ENCODE measurements at places on chromosomes 3 and 15.

DNA sequence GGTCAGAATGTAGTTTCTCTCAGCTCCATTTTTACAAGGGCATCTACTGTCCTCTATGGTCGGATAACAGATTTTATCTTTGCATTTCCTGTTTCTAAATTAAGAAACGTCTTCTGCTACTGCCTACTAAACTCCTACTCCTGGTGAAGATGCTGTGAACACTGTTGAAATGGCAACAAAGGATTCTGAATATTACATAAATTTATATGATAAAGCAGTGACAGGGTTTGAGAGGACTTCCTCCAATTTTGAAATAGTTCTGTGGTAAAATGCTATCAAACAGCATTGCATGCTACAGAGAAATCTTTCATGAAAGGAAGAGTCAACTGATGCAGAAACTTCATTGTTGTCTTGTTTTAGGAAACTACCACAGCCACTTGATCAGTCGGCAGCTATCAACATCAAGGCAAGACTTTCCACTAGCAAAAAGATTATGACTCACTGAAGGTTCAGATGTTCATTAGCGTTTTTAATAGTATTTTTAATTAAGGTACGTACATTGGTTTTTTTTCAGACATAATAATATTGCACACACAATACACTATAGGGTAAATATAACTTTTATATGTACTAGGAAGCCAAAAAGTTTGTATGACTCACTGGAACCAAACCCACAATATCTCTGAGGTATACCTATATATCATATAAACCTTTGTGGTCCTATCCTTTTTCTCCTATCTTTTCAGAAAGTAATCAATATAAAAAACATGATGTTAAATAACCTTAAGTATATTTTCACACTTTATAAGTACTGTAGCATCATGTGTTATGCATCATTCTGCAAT is 156.1 kb downstream of the STAG1 start:
- peaks cover 21% of the 10 kb centered on the region for H3K36me3 ChIP-seq
- no peak overlapping the region for H3K4me3 ChIP-seq
- no peak overlapping the region for H3K27ac ChIP-seq

DNA sequence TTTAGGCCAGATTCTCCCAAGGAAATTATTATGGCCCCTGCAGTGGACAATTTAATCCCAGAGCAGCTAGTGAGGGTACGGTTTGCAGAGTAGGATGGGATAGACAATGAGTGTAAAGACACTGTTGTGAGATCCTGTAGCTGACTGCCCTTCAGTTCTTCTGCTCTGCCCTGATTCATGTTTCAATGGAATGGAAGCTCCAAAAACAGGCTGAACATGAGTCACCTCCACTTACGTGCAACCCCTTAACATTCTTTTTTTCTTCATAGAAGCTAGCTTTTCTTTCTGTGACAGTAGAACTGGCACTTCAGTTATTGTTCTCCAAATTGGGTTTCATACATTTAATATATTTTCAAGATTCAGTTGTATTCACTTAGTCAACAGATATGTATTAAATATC is 32.1 kb downstream of the CLDN18 start:
- no peak overlapping the region for H3K27ac ChIP-seq
- no peak for DNase-seq
- no peak overlapping the region for H3K4me3 ChIP-seq
- H3K4me1 ChIP-seq: no peaks in the 10 kb centered on the region
- peaks cover 25% of the 10 kb centered on the region for H3K27me3 ChIP-seq

DNA sequence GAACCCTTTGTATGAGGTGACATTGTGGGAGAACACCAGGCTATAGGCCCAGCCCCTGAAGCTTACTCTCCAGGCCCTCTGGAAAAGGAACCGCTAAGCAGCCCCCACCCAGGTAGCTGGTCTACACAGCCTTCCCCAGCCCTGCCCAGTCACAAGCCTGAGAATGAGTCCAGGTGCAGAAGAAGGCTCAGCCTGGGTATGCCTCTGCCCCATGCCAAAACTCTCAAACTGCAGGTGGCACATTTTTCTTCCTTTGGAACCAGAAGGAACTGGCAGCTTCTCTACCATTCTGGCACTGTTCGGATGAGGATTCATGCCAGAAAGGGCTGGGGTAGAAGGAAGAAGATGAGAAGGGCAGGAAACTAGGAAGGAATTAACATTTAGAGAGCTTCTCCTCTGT is 23.7 kb upstream of the TBC1D21 start:
- no peak for DNase-seq
- H3K36me3 ChIP-seq: no peaks in the 10 kb centered on the region
- H3K4me1 ChIP-seq: no peaks in the 10 kb centered on the region
- H3K27ac ChIP-seq: no peak overlapping the region
- peaks cover 36% of the 10 kb centered on the region for H3K27me3 ChIP-seq

- DNase-seq: no peak
- no peak overlapping the region for H3K27ac ChIP-seq
- no peak overlapping the region for H3K4me3 ChIP-seq
- no peaks in the 10 kb centered on the region for H3K36me3 ChIP-seq
- no peaks in the 10 kb centered on the region for H3K4me1 ChIP-seq
Observed at GRCh38 chr3:71621825-71622537, 38.5 kb upstream of the FOXP1 start.

- H3K27ac ChIP-seq: peak overlapping the region; percentile 76
- no peaks in the 10 kb centered on the region for H3K27me3 ChIP-seq
- peak; percentile 51 for DNase-seq
- H3K4me3 ChIP-seq: no peak overlapping the region
Observed at GRCh38 chr3:10223676-10224639, 24.3 kb upstream of the TATDN2 start.

DNA sequence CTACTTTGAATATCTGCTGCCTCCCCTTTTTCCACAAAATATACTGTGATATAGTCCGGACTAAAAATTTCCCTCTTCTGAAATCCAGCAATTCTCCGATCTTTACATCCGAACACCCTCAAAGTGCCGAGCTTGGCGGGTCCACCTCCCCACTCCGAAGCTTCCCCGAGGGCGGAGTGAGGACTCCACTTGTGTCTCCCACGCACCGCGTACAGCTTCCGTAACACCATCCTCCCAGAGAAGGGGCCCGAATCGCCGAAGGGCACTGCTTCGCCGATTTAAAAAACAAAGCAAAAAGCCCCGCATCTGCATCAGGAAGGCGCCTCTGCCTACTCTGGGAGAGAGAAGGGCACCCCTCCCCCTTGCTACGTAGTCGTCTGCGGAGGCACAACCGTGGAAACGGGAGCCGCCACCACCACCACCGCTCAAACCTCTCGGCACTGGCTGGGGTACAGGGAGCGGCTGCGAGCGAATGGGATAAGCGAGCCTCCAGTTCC is 551 bp downstream of the NCBP2 start:
- peaks cover 55% of the 10 kb centered on the region for H3K4me1 ChIP-seq
- peak overlapping the region; percentile 96 for H3K27ac ChIP-seq
- no peaks in the 10 kb centered on the region for H3K27me3 ChIP-seq
- peaks cover 28% of the 10 kb centered on the region for H3K36me3 ChIP-seq
- DNase-seq: peak; percentile 62
- H3K4me3 ChIP-seq: peak overlapping the region; percentile 86

DNA sequence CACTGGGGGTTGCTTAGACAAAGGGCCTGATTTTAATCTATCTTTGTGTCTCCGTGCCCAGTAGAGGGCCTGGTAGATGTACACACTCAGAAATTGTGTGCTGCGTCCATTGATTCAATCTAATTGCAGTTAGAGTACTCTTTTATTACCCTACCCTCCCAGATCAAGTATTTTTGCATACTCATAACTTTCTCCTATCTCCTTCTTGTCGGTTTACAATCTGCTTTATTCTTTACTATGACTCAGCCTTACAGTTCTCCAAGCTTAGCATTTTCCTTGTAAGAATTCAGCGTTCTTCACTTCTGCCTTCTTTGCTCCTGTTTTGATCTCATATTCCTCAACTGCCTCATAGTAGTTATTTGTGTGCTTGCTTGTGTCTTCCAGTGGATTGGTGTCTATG is 124.5 kb upstream of the ARRDC4 start:
- H3K4me3 ChIP-seq: no peak overlapping the region
- no peaks in the 10 kb centered on the region for H3K36me3 ChIP-seq
- DNase-seq: no peak
- H3K27me3 ChIP-seq: peaks cover 6% of the 10 kb centered on the region
- H3K27ac ChIP-seq: no peak overlapping the region

DNA sequence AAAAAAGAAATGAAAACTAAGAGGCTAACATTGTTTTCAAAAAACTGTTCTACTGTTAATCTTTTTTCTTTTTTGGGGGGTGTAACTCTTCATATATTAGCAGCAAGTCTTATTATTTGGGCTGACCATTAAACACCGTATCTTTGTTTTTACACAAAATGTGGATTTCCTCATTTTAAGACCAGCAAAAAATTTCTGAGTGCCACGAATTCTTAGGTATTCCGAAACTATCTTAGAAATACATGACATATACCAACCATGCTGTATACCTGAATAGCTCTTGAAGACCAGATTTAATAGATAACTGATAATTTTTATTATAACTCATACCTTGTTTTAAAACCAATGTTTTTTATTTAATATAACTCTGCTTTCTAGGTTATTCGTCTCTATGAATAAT is 620 bp upstream of the TTC23 start:
- peaks cover 24% of the 10 kb centered on the region for H3K4me1 ChIP-seq
- no peaks in the 10 kb centered on the region for H3K36me3 ChIP-seq
- DNase-seq: no peak
- H3K27ac ChIP-seq: no peak overlapping the region
- no peak overlapping the region for H3K4me3 ChIP-seq

GRCh38 chr3:101646726-101647125 is 30.2 kb downstream of the ZBTB11 start:
- H3K4me3 ChIP-seq: no peak overlapping the region
- no peak for DNase-seq
- no peak overlapping the region for H3K27ac ChIP-seq
- H3K36me3 ChIP-seq: peaks cover 17% of the 10 kb centered on the region
- no peaks in the 10 kb centered on the region for H3K27me3 ChIP-seq
- H3K4me1 ChIP-seq: no peaks in the 10 kb centered on the region

- DNase-seq: no peak
- H3K4me1 ChIP-seq: peaks cover 6% of the 10 kb centered on the region
- peaks cover 2% of the 10 kb centered on the region for H3K36me3 ChIP-seq
- no peaks in the 10 kb centered on the region for H3K27me3 ChIP-seq
- no peak overlapping the region for H3K4me3 ChIP-seq
Observed at GRCh38 chr3:16608816-16609215, 3.6 kb upstream of the DAZL start.

DNA sequence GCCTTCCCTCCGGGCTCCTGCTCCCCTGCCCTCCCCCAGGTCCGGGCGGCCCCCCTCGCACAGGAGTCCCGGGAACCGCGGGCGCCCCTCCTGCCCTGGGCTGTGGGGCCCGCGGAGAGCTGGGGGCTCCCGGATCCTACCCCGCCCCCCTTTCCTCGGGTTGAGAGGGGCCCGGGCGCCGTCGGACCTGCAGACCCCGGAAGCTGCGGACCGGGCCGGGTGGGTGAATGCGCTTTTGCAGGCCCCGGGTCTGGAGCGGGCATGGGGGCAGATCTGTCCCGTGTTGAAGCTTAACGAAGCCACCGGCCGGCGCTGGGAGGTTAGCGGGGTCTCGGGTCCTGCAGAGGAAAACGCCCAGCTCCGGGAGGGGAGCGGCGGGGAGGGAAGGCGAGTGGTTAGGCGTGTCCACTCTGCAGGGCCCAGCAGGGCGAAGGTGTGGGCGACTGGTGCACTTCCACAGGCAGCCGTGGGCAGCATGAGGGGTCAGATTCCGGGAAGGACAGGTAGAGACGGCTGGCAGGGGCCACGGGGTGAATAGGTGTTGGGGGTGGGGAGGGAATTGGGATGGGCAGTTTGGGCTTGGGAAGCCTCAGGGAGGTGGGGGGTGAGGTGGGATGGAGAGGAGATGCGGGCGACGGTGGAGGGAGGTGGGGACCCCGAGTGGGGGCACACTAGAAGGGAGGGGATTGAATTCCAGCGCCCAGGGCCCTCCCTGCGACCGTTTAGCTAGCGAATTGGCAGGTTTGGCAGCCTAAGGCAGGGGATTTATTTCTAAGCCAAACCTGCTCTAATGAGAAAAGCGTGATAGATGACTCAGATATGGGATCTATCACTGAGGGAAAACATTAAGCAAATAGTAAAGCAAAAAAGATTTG is 635 bp downstream of the CD276 start:
- H3K27me3 ChIP-seq: peaks cover 58% of the 10 kb centered on the region
- peaks cover 21% of the 10 kb centered on the region for H3K4me1 ChIP-seq
- H3K36me3 ChIP-seq: peaks cover 3% of the 10 kb centered on the region

- H3K36me3 ChIP-seq: peaks cover 8% of the 10 kb centered on the region
- peaks cover 6% of the 10 kb centered on the region for H3K4me1 ChIP-seq
- H3K27me3 ChIP-seq: no peaks in the 10 kb centered on the region
- no peak overlapping the region for H3K27ac ChIP-seq
- DNase-seq: no peak
Observed at GRCh38 chr3:81734742-81735141, 26.7 kb downstream of the GBE1 start.

DNA sequence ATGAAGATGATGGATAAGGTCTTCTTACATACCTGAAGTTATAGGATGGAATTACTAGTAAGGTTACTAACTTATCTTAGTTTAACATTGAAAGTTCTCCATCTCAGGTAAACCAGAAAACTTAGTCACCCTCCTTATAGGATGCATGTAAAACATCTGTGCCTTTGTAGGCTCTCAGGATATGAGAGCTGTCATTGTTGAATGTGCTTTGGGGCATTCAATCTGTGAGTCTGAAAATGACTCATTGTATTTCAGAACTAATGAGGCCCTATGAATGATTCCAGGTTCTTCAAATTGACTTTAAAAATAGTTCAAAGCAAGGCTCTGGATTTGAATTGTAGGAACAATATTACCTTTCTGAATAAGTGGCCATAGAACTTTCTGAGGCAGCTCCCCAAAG is 237.7 kb upstream of the AZI2 start:
- no peaks in the 10 kb centered on the region for H3K27me3 ChIP-seq
- no peaks in the 10 kb centered on the region for H3K4me1 ChIP-seq
- DNase-seq: no peak
- no peak overlapping the region for H3K27ac ChIP-seq
- H3K36me3 ChIP-seq: no peaks in the 10 kb centered on the region
- H3K4me3 ChIP-seq: no peak overlapping the region

All from stimulated activated naive B cell treated with anti-CD40 and anti-IgM and Interleukin-4, amounts not matched to agents 10 μg/mL and 1 μg/mL and 100 μg/mL, for 72 hours (primary cell).